ENCODE measurements at places on chromosomes 11 and 22.

- DNase-seq, result no peak
Measured at GRCh38 chr11:95608093-95608492, 181.5 kb downstream of the FAM76B start.

- no peak for DNase-seq
Measured at GRCh38 chr11:1869427-1870325, 16.8 kb downstream of the LSP1 start.

GRCh38 chr11:79538775-79539174, 97.9 kb upstream of the TENM4 start:
- DNase-seq, result no peak

DNA sequence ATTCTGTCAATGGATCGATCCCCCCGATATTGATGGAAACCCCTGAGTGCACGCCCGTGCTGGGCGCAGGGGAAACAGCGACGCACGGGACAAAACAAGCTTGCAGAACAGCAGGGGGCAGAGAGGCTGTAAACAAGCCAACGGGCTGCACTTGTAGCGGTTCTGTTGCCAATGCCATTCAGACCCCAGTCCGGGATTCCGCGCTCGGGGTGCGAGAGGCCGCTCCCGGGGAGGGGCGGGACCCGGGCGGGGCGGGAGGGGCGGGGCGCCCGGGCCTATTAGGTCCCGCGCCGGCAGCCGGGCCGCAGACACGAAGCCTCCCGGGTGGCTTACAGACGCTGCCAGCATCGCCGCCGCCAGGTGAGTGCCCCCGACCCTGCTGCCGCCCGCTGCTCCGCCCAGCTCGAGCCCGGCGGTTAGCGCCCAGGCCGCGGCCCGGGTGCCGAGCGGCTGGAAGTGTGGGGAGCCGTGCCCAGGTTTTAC, at the start of gene BIK:
Gene BIK, plus strand, starts transcription at position 307 of the 483 bp plus-strand sequence. CDS start 13,273 bp downstream, outside the sequence.
- peak; percentile 18 for DNase-seq

DNA sequence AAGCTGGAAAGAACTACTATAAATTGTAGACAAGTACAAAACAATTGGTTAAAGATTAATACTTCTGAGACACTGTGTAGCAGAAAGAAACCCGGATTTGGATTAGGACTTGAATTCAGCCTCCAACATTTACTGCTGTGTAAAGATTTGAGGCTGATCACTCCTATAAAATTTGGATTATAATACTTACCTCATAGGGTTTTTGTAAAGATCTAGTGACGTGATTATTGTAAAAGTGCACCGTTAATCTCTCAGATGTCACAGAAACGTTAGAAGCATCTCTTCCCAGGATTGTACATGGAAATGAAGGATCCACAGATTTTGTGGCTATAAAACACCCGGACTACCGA, 323 bp upstream of the HIKESHI start:
- no peak for DNase-seq
